ENCODE measurements at places on chromosomes 3 and 15.

DNA sequence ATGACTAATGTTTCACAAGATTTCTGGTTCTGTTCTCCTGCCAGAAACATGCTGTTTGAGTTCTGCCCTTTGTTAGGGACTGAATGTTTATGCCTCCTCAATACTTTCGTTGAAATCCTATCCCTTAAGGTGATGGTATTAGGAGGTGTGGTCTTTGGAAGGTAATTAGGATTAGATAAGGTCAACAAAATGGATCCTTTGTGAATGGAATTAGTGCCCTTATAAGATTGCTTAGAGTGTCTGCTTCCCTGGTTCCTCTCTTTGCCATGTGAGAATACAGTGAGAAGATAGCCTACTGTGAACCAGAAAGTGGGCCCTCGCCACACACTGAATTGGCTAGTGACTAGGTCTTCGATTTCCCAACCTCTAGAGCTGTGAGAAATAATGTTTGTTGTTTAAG is 621.4 kb upstream of the ALCAM start:
- no peak for DNase-seq

GRCh38 chr15:42456971-42457370 is 34.0 kb downstream of the ZNF106 start:
- DNase-seq: no peak

DNA sequence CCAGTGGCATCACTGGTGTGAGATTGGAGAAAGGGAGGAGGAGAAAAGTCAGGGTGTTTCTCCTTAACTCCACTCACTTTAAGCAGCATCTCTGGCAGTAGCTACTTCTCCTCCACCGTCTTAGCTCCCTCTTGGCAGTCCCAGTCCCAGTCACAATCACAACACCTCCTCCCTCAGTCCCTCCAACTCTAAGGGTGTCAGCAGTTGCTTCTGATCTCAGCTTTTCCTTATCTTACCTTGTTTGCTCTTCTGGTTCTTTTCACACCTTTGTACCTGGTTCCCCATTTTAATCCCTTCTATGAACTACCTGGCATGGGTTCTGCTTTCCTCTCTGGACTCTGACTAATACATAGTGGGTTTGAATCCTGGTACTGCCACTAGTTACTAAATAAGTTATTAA is 188.3 kb upstream of the CTDSPL start:
- no peak for DNase-seq

GRCh38 chr3:71226565-71227269 is 356.8 kb downstream of the FOXP1 start:
- DNase-seq: peak; percentile 28

- DNase-seq: no peak
Measured at GRCh38 chr3:29978036-29978435, 628.4 kb upstream of the TGFBR2 start.

- no peak for DNase-seq
Measured at GRCh38 chr3:153443961-153444360, 281.9 kb downstream of the RAP2B start.

DNA sequence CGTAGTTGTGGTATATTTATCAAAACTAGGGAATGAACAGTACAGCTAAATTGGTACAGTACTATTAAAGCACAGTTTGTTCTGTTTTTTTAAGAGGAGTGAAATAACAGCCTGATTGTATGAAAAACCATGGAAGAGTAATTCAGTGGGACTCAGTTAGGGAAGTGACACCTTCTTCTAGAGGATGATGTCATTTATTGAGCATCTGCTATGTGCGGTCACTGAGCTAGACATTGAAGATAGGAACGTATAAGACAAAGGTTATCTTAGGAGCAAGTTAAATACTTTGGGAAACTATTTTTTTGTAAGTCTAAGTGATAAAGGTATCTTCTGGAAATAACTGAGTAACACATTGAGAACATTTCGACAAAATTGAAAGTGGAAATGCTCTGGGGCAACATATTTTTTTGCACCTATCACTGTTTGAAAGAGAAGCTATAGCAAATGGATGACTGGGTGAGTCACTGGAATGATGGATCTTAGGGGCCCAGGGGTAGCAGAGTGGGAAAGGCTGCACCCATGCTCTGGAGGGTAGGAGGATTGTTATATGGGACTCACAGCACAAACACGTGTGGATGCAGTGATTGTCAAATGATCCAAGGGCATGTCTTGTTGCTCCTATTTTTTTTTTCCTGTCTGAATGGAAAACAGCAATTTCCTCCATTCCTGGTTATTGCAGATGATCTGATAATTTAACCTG is 43.0 kb downstream of the OXNAD1 start:
- no peak for DNase-seq

GRCh38 chr3:178845420-178846118 is 226.0 kb downstream of the ZMAT3 start:
- DNase-seq: no peak

Measured in memory B cell (primary cell).